ENCODE measurements at places on chromosomes 3 and 15.
A peak's percentile ranks its signal among the peaks of the same experiment; 100 is the strongest.

- no peak for DNase-seq
Measured at GRCh38 chr3:72763751-72764440, 84.3 kb downstream of the SHQ1 start.

GRCh38 chr3:17442332-17443049 lies 299.9 kb downstream of the TBC1D5 start:
- DNase-seq, result no peak

DNA sequence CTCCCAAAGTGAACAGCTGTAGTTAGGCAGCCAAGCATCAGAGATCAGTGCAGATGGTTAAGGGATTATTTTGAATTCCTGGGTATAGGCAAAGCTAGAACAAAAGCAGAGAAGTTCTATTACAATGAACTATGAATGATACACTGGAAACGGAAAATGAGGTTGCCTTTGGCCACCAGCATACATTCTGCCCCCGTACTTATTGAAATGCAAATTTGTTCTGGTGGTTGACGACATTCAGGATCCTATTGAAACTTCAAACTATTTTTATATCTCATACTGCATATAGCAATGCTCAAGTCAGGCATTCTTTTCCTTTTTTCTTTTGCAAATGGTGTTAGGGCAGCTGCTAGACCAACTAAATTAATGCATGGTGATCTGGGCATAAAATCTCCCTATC lies 61.7 kb downstream of the SLC12A1 start:
- no peak for DNase-seq

DNA sequence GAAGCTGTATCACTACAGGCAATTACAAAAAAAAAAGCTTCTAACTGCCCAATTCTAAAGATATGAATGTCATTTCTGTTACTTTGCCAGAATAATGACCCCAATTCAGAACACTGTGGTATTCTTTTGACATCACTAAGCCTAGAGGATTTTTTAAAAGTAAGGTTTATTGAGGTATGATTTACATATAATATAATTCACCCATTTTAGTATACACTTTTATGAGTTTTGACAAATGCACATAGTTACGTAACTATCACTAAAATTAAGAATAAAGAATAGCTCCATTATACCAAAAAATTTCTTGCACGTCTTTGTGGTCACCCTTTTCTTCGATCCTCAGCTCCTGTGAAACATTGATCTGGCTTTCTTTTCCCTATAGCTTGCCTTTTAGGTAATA lies 74.0 kb upstream of the PLSCR5 start:
- DNase-seq, result no peak

- DNase-seq, result no peak
Measured at GRCh38 chr15:28962851-28963710, 77.3 kb downstream of the APBA2 start.

DNA sequence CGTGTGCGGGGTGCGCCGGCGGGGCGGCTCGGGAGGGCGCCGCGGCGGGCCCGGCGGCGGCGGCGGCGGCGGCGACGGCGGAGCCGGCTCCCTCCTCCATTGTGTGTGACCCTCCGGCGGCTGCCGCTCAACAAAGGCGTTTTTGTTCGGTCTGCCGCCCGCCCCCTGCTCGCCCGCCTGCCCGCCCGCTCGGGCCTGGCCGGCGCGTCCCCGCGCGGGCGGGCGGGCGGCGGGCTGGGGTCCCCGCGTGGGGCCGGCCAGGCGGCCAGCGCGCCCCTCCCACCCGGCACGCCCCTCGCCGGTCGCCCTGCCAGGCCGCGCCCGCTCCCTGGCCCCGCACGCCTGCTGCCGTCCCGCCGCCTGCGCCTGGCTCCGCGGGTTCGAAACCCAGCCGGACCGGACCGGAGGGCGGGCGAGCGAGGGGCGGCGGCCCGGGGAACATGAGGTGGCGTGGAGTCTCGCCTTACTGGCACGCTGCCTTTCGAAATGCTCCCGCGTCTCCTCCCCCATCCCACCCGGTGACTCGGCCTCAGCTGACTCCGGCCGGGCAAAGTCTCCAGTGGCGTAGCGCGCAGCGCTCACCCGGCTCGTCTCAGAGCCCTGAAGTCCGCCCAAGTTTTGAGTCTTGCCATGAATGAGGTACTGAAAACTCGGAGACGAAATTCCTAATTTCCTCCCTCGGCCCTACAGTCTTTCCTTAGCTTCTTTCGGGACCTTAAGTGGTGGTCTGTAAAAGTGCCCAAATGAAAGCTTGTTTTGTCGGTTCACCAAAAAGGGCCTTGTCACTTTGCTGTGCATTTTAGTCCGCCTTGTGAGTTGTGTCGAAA lies 588 bp downstream of the MAPK6 start:
- peak; percentile 45 for DNase-seq

DNA sequence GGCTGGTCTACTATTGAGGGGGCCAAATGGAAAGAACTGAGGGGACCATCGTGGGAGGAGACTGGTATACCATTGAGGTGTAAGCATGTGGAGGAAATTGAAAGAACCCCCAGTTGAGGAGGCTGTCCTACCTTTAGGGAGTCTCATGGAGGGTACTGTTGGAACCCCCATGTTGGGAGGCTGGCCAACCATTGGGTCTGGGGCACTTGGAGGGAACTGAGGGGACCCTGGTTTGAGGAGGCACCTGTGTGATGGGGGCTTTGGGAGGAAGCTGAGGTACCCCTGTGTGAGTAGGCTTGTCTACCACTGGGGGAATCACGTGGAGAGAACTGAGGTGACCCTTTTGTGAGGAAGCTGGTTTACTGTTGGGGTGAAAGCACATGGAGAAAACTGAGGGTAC lies 157.5 kb downstream of the FBLN2 start:
- DNase-seq, result no peak

- no peak for DNase-seq
Measured at GRCh38 chr3:149332227-149332765, 1.1 kb downstream of the TM4SF18 start.

DNA sequence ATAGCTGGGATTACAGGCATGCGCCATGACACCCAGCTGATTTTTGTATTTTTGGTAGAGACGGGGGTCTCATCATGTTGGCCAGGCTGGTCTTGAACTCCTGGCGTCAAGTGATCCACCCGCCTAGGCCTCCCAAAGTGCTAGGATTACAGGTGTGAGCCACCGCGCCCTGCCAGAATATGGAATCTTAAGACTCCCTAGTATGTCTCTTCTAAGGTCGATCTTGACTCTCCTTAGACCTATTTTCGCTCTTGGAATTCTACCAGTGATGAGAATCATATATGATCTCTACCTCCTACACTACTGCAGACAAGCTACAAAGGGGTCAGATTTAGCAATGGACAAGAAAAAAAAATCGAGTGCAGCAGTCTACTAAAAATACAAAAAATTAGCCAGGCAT lies 19.3 kb upstream of the EOGT start:
- DNase-seq, result no peak

GRCh38 chr3:16243706-16244490 lies 20.8 kb downstream of the DPH3 start:
- DNase-seq, result no peak

DNA sequence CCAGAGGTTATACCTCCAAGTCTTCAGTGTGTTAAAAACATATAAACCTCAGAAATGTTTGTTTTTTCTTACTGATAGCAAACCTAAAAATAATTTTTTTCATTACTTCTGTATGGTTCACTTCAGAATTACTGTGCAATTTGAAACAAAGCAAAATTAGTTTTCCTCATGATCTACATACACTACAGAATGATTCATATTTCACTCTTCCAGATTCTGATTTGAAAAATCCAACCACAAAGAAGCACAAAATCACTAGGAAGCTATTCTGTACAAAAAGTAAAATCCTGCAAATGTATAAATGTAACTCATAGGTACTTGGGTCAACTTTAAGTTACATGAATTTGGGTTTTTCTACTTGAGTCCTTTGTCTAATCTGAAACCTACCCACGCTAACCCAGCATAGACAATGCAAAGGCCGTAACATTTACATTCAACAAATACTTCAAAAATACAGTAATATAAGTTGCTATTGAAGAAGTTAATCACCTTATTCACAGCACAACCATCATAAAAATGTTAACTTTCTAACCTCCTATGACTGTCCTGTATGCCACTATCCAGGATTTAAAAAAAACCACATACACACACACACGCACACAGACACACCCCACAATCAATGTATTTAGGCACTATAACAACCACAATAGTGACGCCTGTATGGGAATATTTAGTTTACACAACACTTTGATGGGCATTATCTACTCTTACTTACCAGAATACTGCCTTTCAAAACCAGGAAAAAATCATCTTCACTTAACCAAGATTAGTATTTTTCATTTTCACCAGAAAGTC lies 11.5 kb downstream of the ATP13A3 start:
- DNase-seq, result no peak

DNA sequence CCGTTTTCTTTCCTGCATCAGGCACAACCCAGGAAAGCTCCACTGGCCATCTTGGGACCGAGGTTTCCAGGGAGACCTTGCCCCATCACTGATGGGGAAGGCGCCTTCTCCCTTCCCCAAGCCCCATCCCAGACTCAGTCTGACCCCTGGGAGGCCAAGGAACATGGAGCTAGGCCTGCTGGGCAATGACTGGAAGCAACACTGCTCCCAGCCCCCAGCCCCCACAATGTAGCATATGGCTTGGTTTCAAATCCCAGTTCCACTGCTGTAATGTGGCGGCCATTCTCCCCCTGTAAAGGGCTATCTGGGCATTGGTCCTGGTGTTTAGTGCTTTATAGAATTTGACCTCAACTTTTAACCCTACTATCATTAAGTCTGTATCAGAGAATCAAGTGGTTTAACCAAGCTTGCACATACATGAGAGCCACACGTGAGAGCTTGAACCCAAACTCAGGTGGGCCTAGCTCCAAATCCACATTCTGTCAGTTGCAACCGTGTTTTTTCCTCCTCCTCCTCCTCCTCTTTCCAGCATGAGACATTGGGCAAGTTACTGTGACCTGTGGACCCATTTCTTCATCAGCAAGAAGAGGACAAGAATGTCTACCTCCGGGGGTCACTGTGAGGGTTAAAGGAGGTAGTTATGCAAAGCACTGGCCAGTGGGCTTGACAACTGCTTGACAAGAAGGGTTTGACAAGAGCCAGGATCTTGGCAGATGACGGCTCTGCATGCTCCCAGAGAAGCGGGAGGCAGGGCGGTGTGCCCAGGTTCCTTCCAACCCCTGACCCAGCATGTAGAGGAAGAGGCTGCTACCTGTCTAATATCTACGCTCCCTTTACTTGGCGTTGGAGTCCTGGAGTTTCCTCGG lies 37.4 kb downstream of the KLHL25 start:
- no peak for DNase-seq

DNA sequence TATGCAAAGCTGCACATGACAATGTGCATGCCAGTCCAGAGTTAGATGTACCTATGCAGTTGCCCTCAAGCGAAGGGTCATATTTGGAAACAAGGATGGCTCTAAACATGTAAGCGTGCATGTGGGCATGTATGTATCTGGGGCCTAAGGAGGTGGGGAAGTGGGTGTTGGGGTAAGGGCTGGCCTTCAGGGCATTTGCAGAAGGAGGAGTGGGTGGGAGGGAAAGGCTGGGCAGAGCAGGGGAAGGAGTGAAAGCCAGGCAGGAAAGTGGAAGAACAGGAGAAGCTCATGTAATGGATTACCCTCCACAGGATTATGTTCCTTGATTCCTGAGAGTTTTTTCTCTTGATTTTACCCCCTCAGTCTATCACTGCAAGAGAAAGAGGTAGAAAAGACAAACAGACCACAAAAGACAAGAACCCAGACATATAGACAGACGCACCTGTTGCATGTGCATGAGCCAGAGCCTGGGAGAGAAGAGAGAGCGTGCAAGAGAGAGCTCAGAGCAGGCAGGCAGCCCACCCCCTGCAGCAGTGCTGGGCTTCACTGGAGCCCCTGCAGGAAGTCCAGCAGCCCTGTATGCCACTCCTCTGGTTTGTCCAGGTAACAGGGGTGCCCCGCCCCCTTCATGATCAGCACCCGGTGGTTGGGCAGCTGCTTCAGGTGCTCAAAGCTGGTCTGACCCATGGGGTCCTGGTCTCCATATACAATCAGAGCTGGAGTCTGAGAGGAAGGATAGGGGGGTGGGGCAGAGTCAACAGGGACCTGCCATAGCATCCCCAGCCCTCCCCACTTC lies 1.8 kb upstream of the PCBP4 start:
- DNase-seq, result no peak

DNA sequence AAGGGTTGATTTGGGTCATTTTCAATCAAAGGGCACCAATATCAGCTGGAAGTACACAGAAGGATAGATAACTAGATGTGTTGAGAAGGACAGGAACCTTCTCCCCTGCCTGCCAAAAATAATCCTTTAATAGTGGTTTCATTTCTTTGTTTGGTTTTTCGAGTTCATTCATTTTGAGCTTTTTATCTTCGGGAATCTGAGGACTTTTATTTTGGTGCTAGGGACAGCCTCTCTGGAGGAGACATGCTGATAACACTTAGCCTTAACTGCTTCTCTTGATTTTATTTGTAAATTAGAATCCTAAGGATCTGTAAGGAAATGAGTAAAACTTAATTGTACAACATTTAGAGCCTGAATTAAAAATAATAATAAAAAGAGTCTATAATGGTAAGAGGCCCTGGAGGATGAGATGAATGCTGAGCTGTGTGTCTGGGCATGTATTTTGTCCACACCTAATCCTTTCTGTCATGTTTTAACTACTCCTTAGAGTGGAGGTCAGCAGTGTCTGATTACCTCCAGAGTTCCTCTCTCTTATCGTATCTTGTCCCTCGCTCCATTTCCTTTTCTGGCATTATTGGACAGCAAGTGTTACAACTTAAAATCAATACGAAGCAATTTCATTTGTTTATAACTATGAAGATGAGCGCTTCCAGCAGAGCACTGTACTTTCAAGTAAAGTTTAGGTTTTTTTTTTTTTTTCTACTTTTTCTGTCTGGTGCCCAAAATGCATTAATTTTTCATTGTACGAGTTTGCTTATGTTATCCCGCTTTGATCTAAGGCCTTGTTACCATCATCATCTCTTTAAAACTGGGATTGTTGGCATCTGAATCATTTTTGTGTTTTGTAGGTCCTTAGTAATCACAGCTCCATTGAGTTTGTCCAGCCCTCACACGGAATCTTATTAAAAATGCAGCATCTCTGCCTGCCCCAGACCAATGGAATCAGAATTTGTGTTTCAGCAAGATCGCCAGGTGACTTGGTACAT lies 22.8 kb downstream of the PTPRG start:
- DNase-seq, result no peak

DNA sequence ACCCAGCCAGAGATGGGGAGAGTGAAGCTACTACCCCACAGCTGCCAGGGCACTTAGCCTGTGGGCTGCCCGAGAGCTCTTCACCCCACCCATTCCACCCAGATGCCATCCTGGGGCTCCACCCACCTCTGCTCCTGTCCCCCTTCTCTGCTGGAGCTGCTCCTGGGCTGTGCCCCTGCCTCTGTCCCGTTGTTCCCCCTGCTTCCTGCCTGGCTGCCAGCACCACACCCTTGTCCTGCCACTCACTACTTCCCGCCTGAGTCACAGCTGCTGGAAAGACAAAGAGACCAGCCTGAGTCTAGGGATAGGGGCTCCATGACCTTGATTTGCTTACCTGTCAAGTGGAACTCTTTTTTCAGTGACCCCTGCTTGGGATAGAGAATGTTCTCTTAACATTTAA lies 12.4 kb downstream of the GNAI2 start:
- DNase-seq, result no peak

GRCh38 chr3:120181632-120182031 lies 87.4 kb upstream of the GSK3B start:
- DNase-seq, result no peak

GRCh38 chr15:38524156-38524555 lies 40.5 kb downstream of the RASGRP1 start:
- DNase-seq, result no peak

- no peak for DNase-seq
Measured at GRCh38 chr3:43455233-43455632, 166.6 kb downstream of the ANO10 start.

All from CD4-positive, alpha-beta T cell (primary cell).